ENCODE measurements at places on chromosomes 3 and 15.

DNA sequence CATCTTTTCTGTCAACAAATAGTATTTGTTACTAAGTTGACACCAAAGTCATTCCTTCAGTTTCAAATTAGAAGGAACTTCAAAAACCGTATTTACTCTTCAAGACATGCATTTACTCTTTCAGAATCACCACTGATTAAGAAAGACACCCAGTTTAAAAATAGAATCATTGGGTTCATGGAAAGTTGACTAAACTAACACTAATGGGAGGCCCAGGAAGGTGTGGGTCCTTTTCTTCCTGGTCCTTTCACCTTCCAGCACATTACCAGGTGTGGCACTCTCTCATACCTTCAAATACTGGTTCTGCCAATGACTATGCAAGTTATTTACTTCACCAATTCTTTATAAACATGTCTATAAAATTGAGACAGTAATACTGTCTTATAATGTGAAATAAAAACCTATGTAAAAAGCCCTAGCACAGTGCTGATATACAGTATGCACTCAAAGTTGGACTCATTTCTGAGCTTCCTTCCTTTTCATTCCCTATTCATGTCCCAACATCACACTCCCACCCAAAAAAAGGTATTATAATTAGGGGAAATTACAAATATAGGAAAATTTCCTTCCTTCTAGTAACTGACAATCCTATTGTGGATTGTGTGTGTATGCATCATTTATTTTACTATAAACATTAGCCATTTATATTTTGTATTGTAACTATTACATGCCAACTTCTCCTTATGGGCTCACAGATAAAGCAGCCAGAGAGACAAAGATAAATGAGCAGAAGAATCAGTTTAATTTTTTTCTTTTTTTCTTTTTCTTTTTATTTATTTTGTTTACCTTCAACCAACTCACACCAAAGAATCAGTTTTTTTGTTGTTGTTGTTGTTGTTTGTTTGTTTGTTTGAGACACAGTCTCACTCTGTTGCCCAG is 48.9 kb downstream of the LRRFIP2 start:
- no peak for DNase-seq

DNA sequence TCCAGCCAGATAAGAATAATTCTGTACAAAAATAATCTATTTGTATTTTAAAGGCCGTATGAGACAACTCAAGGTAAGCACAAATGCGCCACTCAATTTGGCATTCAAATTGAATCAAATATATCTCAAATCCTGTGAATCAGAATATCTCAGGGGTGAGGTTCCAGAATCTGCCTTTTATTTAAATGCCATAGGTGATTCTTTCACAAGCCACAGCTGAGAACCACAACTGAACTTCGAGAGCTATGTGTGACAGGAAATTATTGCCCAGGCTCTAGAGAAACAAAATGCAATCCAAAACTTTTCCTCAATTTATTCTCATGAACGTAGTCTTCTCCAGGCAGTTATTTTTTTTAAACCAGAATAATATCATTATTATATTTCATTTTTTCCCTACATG is 11.9 kb downstream of the ATP8B4 start:
- no peak for DNase-seq

GRCh38 chr3:144162042-144162441 is 190.4 kb downstream of the DIPK2A start:
- DNase-seq, result no peak

DNA sequence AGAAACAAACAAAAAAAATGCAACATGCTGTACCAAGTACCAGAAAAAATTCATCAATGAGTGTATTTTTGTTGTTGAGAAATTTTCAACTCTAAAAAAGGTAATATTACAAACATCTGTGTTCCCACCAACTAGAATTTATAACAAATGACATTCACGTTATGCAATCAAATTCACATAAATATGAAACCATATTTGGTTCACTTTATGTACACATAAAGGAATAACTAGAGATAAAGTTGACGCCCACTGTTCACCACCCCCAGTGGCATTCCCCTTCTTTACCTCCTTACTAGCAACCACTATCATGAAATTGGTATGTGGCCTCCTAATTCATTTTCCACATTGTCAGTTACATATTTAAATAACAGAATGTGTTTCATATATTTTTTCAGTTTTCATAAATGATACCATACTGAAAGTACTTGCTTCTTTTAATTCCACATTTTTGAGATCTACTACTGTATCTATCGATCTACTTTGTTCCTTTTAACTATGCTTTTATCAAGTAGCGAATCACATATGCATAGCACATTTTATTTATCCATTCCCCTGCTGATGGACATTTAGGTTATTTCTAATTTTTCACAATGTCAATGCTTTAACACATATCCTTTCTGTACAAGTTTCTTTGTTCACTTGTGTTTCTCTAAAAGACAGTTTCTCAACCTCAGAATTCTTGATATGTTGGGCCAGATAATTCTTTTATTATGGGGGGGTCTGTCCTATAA is 34.5 kb downstream of the TBC1D5 start:
- no peak for DNase-seq

- DNase-seq, result no peak
These were observed 624 bp downstream of the BRK1 start for GRCh38 chr3:10116138-10116460.
